ENCODE measurements at places on chromosomes 5 and 9.
A peak's percentile ranks its signal among the peaks of the same experiment; 100 is the strongest.

GRCh38 chr9:34396276-34397214, 19.8 kb upstream of the MYORG start:
- DNase-seq = no peak

- no peak for DNase-seq
Observed at GRCh38 chr9:113665064-113665463, 201.5 kb downstream of the RGS3 start.

DNA sequence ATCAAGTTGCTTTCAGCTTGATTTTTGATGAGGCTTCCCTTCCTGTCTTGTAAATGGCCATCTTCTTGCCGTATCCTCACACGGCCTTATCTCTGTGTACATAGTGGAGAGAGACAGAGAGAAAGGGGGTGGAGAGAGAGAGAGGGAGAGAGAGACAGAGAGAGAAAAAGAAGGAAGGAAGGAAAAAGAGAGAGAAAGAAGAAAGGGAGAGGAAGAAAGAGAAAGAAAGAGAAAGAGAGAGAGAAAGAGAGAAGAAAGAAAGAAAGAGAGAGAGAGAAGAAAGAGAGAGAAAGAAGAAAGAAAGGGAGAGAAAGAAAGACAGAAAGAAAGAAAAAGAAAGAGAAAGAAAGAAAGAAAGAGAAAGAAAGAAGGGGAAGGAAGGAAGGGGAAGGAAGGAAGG, 46.6 kb downstream of the ITGA1 start:
- no peak for DNase-seq

DNA sequence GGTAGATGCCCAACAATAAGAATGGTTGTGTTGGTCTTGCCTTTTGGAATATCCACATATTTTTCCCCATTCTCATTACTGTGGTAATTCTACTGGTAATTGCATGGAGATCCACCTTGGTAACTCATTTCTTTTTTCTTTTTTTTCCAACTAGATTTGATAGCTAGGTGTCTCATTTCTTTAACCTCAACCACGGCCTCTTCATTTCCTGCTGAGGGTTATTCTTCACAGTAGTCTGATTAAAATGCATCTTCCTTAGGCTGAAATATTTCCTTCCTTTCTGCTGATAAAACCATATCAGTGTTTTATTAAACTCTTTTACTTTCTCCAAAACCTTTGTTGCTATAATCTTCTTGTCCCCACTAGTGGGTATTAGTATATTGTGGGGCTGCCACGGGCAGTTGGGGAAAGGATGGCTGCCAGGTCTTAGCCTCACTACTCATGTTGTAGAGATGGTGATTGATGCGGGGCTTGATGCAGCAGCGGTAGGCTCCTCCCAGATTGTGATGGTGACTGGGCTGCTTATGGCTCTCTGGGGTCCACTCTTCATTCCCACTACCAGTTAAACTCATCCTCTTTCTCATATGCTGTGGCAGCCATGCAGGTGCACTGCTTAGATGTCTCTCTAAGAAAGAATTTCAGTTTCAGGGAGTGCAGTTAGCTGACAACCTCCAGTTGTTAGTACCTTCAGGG, 35.9 kb downstream of the KIF2A start:
- peak; percentile 16 for DNase-seq

DNA sequence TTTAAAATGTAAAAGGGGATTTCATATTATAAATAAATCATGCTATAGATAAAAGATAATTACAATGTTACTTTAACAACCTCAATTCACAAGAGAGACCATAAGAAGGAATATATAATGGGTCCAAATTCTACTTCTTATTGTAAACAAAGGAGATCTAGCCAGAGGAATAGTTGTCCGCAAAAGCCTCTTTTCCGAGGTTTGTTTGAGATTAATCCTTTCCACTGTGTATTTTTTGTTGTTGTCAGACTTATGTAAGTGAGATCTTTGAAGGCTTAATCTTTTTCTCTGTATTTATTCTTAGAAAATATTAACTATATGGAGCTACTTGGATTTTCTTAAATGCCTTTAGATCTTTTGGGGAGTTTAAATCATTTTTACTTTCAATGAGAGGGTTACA, 1299.3 kb upstream of the WWC1 start:
- DNase-seq = no peak

- no peak for DNase-seq
Observed at GRCh38 chr5:155293605-155294178, 280.1 kb downstream of the KIF4B start.

DNA sequence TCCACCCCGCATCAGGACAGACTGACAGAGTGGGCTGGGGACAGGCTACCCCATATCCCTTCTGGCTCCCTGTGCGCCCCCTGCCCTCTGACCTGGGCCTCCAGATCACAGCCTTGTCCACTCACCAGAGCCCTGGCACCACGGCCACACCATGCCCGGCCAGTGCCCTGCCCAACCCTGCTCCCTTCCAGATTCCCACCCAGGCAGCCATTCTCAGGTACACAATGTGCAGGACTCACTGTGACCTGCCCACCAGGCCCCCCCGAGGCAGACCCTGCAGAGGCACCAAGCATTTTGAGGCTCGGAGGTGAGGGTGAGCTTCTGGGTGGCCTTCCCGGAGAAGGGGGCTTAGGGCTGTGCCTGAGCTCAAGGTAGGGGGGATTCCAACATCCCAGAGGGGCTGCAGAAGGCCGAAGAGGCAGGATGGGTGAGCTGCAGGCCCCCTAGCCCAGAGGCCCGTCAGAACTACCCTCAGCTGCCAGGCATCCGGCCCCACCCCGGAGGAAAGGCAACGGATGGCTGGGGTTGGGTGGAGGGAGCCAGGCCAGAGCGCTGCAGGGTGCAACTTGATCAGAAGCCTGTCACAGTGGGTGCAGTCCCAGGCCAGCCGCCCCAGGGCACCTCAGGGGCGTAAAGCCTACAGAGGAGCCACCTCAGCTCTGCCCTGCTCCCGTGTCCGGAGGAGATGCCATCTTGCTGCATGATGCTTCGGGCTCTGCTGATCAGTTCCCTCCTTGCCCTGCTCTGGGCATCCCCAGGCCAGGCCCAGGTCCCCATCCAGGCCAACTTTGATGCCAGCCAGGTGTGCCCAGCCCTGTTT, at the start of gene LCNL1:
LCNL1 (plus strand) TSS at position 762 of the 820 bp plus-strand sequence. CDS start 594 bp downstream, outside the sequence.
- no peak for DNase-seq

- DNase-seq = no peak
Observed at GRCh38 chr9:77816641-77817341, 168.7 kb upstream of the GNA14 start.

DNA sequence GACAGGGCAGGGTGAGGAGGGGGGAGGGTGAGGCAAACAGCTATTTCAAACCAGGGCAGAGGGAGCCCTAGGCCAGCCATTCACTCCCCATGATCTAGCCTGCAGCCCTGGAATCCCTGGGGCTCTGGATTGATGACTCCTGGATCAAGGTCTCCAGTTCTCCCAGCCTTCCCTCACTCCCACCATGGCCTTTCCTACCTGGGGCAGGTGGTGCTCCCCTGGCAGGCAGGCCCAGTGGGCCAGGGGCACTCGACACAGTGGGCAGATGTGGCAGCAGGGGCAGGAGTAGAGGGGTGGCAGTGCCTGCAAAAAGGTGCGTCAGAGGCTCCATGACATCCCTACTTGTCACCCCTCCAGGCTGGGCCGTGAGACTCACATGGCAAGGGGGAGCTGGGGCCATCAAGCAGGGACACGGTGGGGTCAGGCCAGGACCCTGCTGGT, 6.0 kb downstream of the KIF12 start:
- no peak for DNase-seq

GRCh38 chr5:150315245-150315644, 12.5 kb upstream of the ARSI start:
- DNase-seq = no peak

DNA sequence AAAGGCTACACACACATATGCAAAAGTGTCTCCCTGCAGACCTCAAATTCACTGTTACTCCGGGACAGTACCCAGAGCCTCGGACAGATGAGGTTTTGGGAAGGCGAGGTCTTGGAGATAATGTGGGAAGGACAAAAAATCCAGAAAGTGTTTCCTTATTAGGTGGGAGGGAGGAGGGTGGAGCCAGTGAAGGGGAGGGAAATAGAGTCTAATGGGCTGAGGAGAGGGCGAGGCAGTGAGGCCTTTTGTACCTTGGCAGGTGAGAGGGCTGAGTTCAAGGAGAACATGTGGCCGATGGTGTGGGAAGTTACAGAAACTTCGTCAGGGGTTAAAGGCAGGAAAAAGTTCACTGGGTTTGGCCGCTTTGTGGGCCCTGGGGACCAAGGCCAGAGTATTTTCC, 22.1 kb upstream of the TMEM174 start:
- DNase-seq = no peak

Data from CD4-positive, alpha-beta T cell treated with Interleukin-12 subunit alpha and Interleukin-12 subunit beta, for 1 hour (primary cell).